ENCODE measurements at places on chromosomes 5 and 9. TPM values are rescaled to one million over a fixed set of nuclear protein-coding genes. Genes with fewer than 3 reads are reported as not detected.

The IFNA2 gene
- polyA plus RNA-seq, result not detected

The TXNDC8 gene
- polyA plus RNA-seq, result not detected

The CDH6 gene
- polyA plus RNA-seq, result 3.0 TPM

The DDX4 gene
- 0.06 TPM for polyA plus RNA-seq
